ENCODE measurements at places on chromosomes 4 and X.

DNA sequence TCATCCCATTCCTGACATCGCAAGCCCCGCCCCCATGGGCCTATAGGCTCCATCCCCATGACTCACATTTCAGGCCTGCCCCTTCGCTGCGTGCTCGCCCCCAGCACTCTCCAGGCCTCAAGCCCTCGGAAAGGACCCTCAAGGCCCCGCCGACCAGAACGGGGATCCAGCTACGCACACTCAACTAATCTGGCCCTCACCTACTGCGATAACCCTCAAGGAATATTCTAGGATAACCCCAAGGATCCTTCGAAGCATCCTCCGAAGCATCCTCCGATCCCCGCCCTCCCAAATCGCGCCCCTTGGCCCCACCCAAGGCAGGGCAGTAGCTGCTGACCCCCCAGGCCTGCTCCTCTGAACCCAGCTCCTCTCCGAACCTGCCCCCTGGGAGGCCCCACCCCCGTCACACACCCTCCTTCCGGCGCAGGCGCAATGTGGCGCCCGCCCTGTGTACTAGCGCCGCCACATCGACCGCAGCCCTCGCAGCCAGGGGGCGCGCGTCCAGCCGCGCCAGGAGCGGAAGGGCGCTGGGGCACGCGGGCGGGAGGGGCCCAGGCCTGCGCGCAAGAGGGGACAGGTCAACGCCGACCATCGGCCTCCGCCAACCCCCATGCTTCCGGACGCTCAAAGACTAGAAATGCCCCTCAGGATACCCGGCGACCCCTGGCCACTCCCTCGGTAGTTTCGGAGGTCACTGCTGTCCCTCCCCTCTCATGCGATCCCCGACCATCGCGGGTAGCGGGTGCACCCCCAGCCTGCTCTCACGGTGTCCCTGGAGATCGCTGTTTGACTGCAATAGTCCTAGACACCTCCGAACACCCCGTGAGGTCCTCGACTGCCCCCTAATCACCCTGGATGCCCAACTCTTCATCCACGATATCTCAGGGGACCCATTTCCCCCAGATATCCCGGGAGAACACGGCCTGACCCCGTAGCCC lies 6.4 kb upstream of the MAGIX start:
- DNase-seq, result peak; percentile 63

- no peak for DNase-seq
Measured at GRCh38 chr4:74531963-74532794, 87.2 kb downstream of the AREG start.

- no peak for DNase-seq
Measured at GRCh38 chr4:119011607-119011988, 122.9 kb downstream of the SYNPO2 start.

- no peak for DNase-seq
Measured at GRCh38 chr4:152099981-152100378, 339.2 kb upstream of the GATB start.

GRCh38 chrX:9665113-9665512 lies 100.5 kb downstream of the GPR143 start:
- DNase-seq, result no peak

GRCh38 chrX:65971151-65971550 lies 68.7 kb downstream of the VSIG4 start:
- no peak for DNase-seq

- no peak for DNase-seq
Measured at GRCh38 chr4:39933671-39934590, 43.8 kb downstream of the PDS5A start.

GRCh38 chr4:179662522-179662921 lies 2220.3 kb upstream of the AGA start:
- DNase-seq, result no peak

DNA sequence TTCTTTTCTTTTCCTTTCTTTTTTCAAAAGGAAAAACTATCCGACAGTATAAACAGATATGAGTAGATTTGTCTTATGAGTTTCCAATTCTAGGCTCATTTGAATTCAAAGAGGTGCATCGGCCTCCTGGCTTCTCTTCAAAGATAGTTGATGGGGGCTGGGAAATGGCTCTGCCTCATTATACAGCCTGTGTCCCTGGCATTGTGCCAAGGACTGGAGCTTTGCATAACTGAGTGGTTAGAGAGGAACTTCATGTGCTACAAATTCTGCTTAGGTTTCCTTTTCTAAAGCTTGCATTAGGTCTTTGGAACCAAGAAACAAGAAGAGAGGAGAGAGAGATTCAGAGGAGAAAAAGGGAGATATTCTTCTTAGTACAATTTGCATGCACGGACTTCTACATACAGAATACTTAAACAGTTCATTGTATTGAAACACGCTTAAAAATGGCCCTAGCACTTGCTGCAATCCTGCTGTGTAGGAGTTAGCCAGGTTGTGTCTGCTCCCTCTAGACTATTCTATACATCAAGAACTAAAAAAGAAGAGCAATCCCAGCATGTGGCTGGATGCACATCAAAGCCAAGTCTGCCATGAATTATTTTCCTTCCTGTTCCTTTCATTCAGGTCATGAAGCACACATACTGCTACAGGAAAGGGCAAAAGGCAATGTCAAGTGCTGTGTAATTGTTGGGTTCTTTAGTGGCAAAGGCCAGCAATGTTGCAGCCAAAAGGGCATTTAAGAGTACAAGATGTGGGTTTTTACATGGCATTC lies 70.9 kb downstream of the INTS12 start:
- DNase-seq, result no peak

DNA sequence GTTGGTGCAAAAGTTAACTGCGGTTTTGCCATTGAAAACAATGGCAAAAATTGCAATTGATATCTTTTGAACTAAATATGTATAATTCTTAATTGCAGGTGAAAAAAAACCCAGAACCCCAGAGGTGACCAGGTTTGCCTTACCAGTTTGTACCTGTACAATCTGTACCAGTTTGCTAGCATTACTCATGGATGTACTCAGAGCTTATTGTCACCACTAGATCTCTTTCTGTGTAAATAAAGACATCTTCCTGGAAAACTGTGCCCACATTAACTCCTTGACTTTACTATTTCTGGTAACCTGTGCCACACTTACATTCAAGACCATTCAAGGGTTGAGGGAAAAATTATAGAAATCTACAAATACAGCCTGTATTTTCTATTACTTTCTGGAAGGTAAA lies 139.7 kb downstream of the ELOVL6 start:
- DNase-seq, result no peak

GRCh38 chrX:124033821-124034220 lies 72.3 kb downstream of the STAG2 start:
- no peak for DNase-seq

- DNase-seq, result peak; percentile 9
Measured at GRCh38 chrX:41180194-41180908, 95.1 kb downstream of the USP9X start.

DNA sequence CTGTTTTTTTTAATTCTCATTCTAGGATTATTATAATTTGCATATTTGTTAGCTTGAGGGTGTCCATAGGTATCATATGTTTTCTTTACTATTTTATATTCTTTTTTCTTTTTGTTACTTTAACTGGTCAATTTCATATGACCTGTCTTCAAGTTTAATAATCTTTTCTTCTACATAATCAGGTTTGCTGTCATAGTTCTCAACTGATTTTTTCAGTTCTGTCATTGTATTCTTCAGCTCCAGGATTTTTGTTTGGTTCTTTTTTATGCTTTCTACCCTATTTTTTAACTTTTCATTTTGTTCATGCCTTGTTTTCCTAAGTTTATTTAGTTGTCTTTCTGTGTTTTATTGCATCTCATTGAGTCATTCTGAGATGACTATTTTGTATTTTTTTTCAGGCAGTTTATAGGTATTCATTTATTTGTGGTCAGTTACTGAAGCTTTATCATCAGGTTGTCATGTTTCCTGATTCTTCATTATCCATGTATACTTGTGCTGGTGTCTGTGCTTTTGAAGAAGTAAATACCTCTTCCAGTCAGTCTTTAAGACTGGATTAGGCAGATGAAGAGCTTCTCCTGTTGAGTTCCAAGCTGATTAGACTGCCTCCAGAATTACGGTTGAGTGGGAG lies 220.3 kb upstream of the VEGFC start:
- DNase-seq, result no peak

DNA sequence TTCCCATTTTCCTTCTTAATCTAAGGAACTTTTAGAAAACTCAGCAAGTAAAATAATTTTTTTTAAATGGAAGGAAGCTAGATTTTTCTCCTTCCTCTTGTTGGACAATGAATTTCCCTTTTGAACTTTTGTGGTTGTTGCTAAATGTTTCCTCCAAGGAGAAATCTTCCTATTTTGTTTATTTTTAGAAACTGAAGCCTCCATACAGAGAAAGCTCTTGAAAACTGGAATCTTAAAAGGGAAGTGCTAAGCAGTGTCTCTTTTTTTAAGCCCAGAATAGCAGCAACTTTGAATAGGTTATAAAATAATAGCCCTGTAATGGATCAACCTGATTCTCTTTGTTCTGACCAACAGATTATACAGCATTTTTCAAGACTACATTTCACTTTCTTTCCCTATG lies 15.1 kb upstream of the DCLK2 start:
- no peak for DNase-seq

GRCh38 chrX:147322496-147322895 lies 508.0 kb upstream of the CXorf51A start:
- no peak for DNase-seq

- no peak for DNase-seq
Measured at GRCh38 chr4:174277433-174277832, 6.0 kb downstream of the FBXO8 start.

DNA sequence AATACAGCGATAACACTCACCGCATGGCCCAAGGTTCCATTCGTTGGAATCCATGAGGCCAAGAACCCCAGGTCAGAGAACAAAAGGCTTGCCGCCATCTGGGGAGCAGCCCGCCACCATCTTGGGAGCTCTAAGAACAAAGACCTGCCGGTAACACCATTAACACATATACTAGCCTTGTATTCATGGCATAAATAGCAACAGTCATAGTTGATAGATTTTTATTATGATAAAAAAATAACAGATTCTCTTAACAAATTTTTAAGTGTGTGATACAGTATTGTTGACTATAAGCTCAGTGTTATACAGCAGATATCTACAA lies 309.4 kb downstream of the GLUD2 start:
- DNase-seq, result no peak

DNA sequence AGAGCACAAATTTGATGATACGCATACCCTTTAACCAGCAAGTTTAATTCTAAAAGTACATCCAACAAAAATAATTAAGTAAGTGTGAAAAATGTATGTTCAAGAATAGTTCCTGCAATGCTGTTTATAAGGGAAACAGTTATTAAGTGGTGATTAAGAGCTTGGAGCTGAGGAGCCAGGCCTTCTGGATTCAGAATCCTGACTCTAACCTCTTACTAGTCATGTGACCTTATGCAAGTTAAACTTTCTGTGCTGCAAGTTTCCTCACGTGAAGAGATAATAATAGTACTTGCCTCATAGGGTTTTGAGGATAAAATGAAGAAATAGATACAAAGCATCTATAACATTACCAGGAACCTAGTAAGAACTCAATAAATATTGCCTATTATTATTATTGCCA lies 77.7 kb downstream of the FAM13A start:
- DNase-seq, result no peak

DNA sequence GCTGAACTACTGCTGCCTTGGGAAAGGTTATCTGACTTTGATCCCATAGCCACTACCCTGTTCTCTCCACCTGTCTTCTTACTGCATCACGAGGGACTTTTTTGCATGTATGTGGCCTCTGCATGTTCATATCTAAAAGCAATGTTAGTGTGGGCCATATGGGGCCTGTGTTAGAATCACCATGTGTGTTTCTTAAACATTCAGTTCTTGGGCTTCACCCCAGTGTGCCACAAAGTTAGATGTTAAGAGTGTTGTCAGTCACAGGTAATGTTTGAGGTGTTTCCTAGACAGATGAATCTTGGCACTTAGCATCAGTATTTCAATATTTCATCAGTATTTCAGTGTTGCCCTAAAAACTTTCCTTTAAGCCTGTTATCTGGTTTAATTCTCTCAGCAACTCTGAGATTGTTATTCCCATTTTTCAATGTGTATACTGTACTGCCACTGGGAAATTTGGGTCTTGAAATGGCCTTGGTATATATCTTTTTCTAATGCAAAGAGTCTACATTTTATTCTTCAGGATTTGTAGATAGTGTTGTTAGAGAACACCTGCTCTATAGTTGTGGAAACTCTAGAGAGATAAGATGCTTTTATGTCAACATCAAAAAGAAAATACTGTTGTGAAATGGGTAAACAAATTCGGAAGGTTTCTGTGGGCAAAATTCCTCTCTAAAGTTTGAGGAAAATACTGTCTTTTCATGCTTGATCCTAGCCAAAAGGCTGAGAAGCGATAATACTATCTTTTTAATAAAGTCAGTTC lies 259.7 kb downstream of the BMPR1B start:
- no peak for DNase-seq

- no peak for DNase-seq
Measured at GRCh38 chrX:46758163-46758955, 559 bp downstream of the SLC9A7 start.

DNA sequence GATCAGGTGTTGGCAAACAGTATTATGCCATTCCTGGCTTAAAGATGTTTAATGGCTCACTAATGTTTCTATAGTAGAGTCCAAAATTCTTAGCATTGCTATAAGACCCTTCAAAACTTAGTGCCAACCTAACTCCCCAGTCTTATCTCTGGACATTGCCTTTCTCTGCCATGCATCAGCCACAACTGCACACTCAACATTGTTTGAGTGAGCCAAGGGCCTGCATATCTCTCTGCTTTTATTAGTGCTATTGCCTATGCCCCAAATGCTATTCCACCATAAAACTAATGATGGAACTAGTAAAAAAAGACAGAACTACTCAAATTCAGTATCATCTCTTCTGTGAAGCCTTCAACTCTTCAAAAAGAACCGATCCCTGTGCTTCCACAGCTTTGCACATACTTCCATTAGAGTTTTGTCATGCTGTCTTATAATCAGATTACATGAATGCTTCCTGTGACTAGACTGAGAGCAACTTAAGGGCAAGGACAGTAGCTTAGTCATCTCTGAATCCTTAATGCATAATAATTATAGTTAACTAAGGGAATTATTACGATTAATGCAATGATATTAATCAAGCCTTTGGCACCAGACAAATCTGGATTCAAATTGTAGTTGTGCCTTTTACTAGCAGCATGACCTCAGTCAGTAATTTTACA lies 53.7 kb downstream of the CHM start:
- DNase-seq, result no peak
